Thyroid gland (tissue), 4 donors: ENCODE measurements at places on chromosomes 4 and X. TPM values are rescaled to one million over a fixed set of nuclear protein-coding genes. Genes with fewer than 3 reads are reported as not detected.

DNA sequence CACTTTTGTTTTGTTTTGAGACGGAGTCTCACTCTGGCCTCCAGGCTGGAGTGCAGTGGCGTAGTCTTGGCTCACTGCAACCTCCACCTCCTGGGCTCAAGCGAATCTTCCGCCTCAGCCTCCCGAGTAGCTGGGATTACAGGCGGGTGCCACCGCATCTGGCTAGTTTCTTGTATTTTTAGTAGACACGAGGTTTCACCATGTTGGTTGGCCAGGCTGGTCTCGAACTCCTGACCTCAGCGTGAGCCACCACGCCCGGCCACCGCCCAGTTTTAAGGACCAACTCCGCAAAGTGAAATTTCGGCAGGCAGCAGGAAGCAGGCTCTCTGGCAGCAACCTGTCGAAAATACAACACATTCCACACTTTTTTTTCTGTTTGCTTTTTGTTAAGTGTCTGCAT lies 13.4 kb downstream of the DHRSX start:
- H3K4me1 ChIP-seq, result peaks cover 14% of the 10 kb centered on the region
- H3K36me3 ChIP-seq, result peaks cover 27% of the 10 kb centered on the region
- no peak overlapping the region for H3K27ac ChIP-seq
- DNase-seq, result no peak

DNA sequence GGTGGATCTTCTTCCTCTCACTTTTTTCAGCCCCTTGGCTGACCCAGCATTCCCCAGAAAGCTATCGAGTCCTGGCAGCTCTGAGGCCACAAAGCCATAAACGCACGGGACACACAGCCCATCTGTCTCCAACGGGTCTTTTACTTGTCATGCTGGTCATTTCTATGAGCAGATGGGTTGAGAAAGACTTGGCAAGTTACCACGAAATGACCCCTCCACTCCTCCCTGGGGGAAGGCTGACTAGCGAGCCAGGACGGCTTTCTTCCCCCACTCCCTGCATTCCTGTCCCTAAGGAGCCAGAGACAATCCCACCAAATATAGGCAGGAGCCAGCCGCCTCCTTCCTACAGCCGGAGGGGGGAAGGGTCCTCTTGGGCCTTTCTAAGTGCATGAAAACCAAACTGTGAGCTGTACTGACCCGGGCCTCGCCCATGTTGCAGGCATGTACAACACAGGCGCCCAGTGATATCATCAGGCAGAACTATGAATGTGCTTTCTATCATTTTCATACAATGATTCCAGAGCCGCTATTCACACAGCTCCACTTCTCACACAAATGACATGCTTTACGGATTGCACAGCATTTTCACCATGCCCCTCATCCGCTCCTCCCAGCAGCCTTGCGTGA lies 28.6 kb downstream of the AFAP1 start:
- no peaks in the 10 kb centered on the region for H3K36me3 ChIP-seq
- no peaks in the 10 kb centered on the region for H3K27me3 ChIP-seq
- H3K4me3 ChIP-seq, result no peak overlapping the region
- no peak for DNase-seq

GRCh38 chr4:16161851-16162408 lies 64.3 kb downstream of the TAPT1 start:
- DNase-seq, result no peak
- peaks cover 35% of the 10 kb centered on the region for H3K36me3 ChIP-seq
- no peaks in the 10 kb centered on the region for H3K4me1 ChIP-seq
- H3K27me3 ChIP-seq, result no peaks in the 10 kb centered on the region
- no peak overlapping the region for H3K4me3 ChIP-seq
- H3K27ac ChIP-seq, result no peak overlapping the region

GRCh38 chrX:40380655-40381488 lies 199.9 kb upstream of the ATP6AP2 start:
- no peaks in the 10 kb centered on the region for H3K36me3 ChIP-seq
- no peak for DNase-seq
- no peak overlapping the region for H3K4me3 ChIP-seq
- H3K27me3 ChIP-seq, result no peaks in the 10 kb centered on the region

DNA sequence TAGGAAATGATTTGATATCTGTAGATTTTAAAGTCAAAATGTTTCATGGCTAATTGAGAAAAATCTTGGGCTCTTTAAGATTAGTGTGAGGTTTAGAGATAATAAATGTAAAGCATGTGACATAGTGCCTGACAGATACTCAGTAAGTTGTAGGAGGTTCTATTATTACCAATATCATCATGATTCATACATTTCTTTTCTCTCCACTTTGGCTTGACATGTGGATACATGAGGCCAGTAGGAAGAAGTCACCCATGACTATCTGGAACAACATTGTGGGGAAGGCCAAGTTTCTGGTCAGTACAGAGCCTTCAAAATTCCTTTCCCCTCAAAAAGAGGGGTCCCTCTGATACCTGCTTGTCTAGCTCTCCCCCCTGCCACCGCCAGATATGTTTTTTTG lies 91.2 kb upstream of the SORBS2 start:
- no peak for DNase-seq
- H3K36me3 ChIP-seq, result no peaks in the 10 kb centered on the region
- H3K27ac ChIP-seq, result peak overlapping the region; percentile 65
- no peaks in the 10 kb centered on the region for H3K27me3 ChIP-seq
- H3K4me1 ChIP-seq, result no peaks in the 10 kb centered on the region

Gene ASB9
- 3.0 TPM for total RNA-seq

Gene RTL5
- total RNA-seq, result 6.2 TPM

Gene ADH1C
- total RNA-seq, result 1.6 TPM
